ENCODE measurements at places on chromosomes 2 and 18. TPM values are rescaled to one million over a fixed set of nuclear protein-coding genes. Genes with fewer than 3 reads are reported as not detected.

Gene CHRNG
- 0.83 TPM for total RNA-seq

- no peak for DNase-seq
Measured at GRCh38 chr2:72961853-72962468, 44.6 kb downstream of the EMX1 start.

DNA sequence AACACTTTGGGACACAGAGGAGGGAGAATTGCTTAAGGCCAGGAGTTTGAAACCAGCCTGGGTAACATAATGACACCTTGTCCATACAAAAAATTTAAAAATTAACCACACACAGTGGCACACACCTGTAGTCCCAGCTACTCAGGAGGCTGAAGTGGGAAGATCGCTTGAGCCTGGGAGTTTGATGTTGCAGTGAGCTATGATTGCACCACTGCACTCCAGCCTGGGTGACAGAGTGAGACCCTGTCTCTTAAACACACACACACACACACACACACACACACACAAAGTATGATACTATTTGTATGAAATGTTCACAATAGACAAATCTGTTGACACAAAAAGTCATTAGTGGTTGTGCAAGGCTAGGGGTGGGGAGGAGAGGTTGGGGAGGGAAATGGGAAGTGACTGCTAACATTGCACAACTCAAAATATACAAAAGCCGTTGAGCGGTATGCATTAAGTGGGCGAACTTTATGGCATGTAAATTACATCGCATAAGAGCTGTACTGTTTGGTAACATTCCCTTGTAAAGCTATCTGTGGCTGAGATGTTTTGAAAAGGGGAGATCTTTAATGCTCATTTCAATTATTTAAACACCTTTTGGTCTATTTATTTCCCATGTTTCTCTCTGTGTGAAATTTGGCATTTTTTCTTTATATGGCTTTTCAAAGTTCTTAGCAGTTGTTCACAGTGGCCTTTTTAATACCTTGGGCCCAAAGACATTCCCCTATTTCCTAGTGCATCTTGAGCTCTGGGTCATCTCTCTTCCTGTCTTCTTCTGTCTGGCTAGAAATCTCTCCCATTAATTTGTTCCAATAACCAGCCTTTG, 58.9 kb upstream of the ZNF516 start:
- DNase-seq, result no peak

GRCh38 chr2:105802587-105802986, 57.9 kb downstream of the NCK2 start:
- DNase-seq, result no peak
